Fibroblast of lung (primary cell): ENCODE measurements at places on chromosomes 2 and 18. TPM values are rescaled to one million over a fixed set of nuclear protein-coding genes. Genes with fewer than 3 reads are reported as not detected.
A peak's percentile ranks its signal among the peaks of the same experiment; 100 is the strongest.

GRCh38 chr2:68203587-68203986 lies 45.9 kb downstream of the PNO1 start:
- H3K4me1 ChIP-seq = no peaks in the 10 kb centered on the region
- H3K4me3 ChIP-seq = no peak overlapping the region
- no peak for DNase-seq
- no peak overlapping the region for H3K27ac ChIP-seq

The IL1RL1 gene
- total RNA-seq = 0.50 and 4.6 TPM in 2 replicates

- no peaks in the 10 kb centered on the region for H3K4me1 ChIP-seq
- no peak for DNase-seq
- no peak overlapping the region for H3K4me3 ChIP-seq
- H3K27me3 ChIP-seq = no peaks in the 10 kb centered on the region
Observed at GRCh38 chr2:107437807-107438206, 388.9 kb upstream of the RGPD4 start.

The KIAA2012 gene
- under 0.01 TPM in 1 of 2 replicates, not detected in the other for total RNA-seq

DNA sequence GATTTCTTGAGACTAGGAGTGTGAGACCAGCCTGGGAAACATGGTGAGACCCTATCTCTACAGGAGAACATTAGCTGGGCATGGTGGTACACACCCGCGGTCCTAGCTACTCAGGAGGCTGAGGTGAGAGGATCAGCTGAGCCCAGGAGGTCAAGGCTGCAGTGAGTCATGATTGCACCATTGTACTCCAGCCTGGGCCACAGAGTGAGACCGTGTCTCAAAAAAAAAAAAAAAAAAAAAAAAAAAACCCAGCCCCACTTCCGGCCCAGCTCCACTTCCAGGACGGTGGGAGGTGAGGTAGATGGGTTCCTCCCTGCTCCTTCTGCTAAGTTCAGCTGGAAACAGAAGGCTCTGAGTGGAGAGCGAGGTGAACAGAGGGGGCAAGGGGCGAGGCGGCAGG lies 41.4 kb upstream of the NFATC1 start:
- H3K4me3 ChIP-seq = no peak overlapping the region
- no peak overlapping the region for H3K27ac ChIP-seq
- peak; percentile 18 for DNase-seq
- no peaks in the 10 kb centered on the region for H3K36me3 ChIP-seq
- H3K27me3 ChIP-seq = no peaks in the 10 kb centered on the region

DNA sequence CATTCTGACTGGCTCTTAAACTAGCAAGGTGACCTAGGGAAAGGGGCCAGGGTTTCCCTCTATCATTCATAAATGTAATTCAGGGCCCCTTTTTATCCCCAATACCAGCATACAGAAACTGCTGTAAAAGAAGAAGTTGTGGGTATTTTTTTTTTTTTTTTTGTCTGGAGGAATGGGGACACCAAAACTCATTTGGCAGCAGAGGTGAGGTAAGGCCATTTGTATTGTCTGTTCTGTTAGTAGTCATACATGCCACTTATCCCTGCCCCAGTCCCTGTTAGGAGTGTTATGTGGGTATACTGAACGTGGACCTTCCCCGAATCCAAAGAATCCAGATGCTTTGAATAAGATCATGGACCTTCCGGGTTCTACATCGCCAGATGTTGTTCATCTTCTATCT lies 1.7 kb downstream of the SEPTIN2 start:
- no peaks in the 10 kb centered on the region for H3K36me3 ChIP-seq
- peaks cover 3% of the 10 kb centered on the region for H3K4me1 ChIP-seq
- H3K27ac ChIP-seq = no peak overlapping the region
- no peaks in the 10 kb centered on the region for H3K27me3 ChIP-seq

The PFN4 gene
- total RNA-seq = 0.66 and 1.5 TPM in 2 replicates
